ENCODE measurements at places on chromosomes 3 and 15. TPM values are rescaled to one million over a fixed set of nuclear protein-coding genes. Genes with fewer than 3 reads are reported as not detected.

TMCO5A gene
- total RNA-seq, result not detected

C15orf62 gene
- 0.66 TPM for total RNA-seq

PAK6 gene
- total RNA-seq, result 0.33 TPM

DNA sequence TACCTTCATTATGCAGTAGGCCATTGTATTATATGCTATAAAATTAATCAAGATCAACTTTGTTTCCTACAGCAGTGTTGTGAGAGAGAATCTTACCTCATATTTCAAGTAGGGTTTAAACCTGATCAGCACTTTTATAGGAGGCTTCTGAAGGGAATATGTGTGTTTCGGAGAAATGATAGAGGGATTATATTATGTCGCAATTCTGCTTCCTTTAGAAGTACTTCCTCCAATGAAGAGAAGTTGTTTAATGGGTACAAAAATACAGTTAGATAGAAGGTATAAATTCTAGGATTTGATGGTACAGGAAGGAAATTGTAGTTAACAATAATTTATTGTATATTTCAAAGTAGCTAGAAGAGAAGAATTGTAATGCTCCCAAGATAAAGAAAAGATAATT is 54.9 kb downstream of the NSUN3 start:
- no peaks in the 10 kb centered on the region for H3K36me3 ChIP-seq
- DNase-seq, result no peak
- no peaks in the 10 kb centered on the region for H3K27me3 ChIP-seq
- no peak overlapping the region for H3K27ac ChIP-seq
- no peak overlapping the region for H3K4me3 ChIP-seq

DNA sequence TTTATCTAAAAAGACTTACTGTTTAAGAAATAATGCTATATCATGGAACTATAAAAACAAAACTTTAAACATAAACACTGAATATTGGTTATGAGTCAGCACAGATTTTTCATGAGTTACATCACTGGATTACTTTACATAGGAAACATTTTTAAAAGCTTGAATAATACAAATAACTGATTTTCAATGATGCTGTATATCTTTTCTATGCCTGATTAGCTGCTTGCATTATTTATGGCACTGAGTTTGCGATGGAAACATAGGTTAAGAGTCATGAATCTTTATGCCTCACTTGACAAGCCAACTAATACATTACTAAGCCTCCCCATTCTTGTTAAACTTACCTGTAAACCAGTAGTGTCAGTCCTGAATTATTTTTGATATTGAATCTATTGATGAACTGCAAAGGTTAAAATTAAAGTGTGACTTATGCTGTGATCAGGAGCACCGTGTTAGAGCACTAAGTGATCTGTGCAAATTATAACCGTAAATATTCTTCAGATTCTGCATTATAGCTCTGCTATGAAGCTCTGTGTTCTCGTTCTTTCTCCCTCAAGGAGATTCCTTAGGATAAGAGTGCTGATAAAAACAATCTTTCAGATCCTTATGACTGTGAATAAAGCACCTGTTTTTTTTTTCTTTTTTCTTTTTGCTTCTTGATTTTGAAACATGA is 437.3 kb upstream of the BCHE start:
- no peak for DNase-seq
- no peak overlapping the region for H3K27ac ChIP-seq
- no peaks in the 10 kb centered on the region for H3K4me1 ChIP-seq
- no peaks in the 10 kb centered on the region for H3K36me3 ChIP-seq
- H3K27me3 ChIP-seq, result no peaks in the 10 kb centered on the region

DNA sequence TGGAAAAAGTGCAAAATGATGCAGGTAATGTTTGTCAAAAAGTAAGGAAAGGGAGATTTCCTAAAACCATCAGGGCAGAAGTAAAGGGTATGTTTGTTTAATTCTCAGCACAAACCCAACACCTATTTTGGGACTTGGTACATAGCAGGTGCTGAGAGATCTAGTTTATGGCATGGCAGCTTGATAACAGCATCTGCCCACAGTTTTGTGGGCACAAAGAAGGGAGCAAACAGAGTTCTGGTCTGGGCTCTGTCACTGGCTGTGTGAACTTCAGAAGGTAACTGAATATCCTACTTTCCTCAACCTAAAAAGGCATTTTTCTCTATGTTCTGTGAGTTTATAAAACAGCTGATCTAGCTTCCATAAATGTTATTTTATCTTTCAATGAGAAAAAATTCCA is 141.6 kb downstream of the PLCH1 start:
- DNase-seq, result no peak
- H3K4me3 ChIP-seq, result no peak overlapping the region
- H3K4me1 ChIP-seq, result no peaks in the 10 kb centered on the region
- no peaks in the 10 kb centered on the region for H3K27me3 ChIP-seq

- peak; percentile 83 for DNase-seq
- H3K27me3 ChIP-seq, result no peaks in the 10 kb centered on the region
- H3K27ac ChIP-seq, result no peak overlapping the region
- no peaks in the 10 kb centered on the region for H3K36me3 ChIP-seq
- H3K4me3 ChIP-seq, result no peak overlapping the region
Observed at GRCh38 chr3:177284383-177284881, 87.2 kb upstream of the TBL1XR1 start.

DNA sequence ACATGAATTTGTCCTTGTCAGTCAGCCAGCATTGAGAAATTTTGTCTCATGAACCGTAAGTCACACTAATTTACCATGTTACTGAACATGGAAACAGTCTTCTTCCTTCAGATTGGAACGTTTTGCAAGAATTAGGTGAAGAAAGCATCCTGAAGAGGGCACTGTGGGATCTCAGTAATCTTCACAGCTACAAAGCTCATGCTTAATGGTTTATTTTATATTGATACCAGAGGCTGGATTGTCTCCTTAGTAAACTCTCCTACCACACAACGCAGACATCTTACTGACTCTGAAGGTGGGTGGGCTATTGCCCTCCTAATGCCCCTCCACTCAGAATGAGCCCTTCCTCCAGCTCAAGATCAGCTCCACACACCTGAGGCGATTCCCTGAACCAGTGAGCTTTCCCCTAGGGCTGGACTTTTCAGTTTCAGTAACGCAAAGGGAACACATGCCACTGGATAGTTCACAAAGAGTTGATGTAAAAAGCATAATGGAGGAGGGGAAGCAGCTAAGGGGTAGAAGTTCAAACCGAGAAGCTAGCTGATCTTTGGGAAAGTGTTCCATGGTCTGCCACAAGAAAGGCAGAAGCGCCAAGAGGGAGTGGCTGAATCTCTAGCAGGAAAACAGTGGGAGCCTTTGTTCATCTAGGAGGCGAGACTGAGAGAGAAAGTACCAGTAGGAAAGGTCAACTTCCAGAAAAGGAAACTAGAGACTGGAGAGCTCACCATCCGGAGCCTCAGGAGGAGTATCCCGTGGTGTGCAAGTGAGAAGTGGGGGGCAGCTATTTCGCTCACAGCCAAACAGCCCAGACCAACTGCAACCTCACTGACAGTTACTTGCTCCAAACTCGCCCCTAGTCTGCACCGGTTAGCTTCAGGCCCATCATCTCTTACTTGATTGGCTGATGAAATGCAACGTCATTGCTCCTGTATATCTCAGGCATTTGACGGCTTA is at the start of gene SLC9C1:
TSS of gene SLC9C1 (minus strand) at position 849 of the 954 bp plus-strand sequence. CDS start 7,425 bp downstream, outside the sequence.
- H3K27me3 ChIP-seq, result no peaks in the 10 kb centered on the region
- H3K4me3 ChIP-seq, result peak within 1 kb of the TSS; percentile 5
- DNase-seq, result no peak
- H3K36me3 ChIP-seq, result no peaks in the 10 kb centered on the region
- peak within 1 kb of the TSS; percentile 56 for H3K27ac ChIP-seq

DNA sequence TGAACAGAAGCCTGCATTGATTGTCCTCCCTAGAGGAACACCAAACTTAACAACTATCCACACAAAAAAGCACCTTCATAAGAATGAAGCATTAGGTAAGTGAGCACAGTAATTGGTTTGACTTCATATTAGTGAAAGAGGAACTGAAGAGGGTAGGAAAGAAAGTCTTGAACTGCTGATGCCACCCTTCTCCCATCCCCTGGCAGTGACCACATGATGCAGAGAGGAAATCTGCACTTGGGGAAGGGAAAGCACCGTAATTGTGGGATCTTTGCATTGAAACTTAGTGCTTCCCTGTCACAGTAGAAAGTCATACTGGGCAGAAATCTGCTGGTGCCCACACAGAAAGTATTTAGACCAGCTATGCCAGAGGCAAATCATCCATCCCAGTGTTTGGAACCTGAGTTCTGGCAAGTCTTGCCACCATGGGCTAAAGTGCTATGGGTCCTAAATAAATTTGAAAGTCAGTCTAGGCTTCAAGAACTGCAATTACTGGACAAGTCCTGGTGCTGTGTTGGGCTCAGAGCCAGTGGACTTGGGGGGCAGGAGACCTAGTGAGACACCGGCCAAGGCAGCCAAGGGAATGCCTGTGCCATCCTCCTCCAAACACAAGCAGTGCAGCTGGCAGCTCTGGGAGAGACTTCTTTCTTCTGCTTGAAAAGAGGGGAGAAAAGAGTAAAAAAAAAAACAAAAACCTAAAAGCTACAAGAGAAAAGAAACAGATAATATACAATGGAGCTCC is 63.6 kb downstream of the SLC15A2 start:
- no peak for DNase-seq
- no peak overlapping the region for H3K4me3 ChIP-seq
- no peak overlapping the region for H3K27ac ChIP-seq
- no peaks in the 10 kb centered on the region for H3K4me1 ChIP-seq

DNA sequence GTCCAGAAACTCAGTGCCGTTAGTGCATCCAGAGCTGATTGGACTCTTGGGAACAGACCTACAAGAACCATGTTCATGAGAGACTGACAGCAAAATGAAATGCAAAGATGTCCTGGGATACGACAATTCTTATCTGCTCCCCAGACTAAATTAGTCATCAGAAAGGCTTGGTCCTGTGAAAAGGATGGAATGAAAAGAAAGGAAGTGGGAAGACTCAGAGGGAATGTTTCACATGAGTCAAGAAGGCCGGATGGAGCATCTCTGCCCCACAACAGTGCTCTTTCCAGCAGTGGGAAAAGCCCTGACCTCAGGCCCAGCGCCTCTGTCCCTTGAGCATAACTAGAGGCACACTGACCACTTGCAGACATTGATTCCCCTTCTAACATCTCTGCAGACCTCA is 39.3 kb upstream of the UACA start:
- H3K36me3 ChIP-seq, result no peaks in the 10 kb centered on the region
- H3K4me1 ChIP-seq, result peaks cover 12% of the 10 kb centered on the region
- no peak overlapping the region for H3K27ac ChIP-seq
- DNase-seq, result no peak

DNA sequence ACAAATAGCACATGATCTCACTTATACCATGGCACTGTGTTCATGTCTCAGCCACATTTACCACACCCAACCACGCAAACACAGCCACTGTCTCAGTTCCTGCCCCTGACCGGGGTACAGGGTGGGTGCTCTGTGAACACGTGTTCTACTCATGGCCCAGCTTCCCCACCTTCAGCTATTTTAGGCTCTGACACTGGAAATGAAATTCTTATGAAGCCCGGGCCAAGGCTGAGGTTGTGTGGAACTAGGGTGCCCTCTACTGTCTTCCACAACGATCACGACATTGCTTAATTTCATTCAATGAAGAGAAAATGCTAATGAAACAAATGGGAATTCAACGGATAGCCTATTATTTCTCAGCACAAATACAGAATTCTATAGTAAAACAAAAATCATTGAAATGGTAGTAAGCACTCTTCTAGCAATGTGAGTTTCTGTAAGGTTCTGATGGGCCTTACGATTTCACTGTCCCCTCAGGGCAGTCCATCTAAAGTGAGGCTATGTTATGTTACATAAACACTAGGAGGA is 2.1 kb upstream of the GABRA5 start:
- no peak for DNase-seq
- H3K4me3 ChIP-seq, result no peak overlapping the region
- H3K4me1 ChIP-seq, result peaks cover 18% of the 10 kb centered on the region
- H3K36me3 ChIP-seq, result no peaks in the 10 kb centered on the region

GRCh38 chr15:73575636-73576247 is 57.4 kb downstream of the NPTN start:
- peak overlapping the region; percentile 64 for H3K27ac ChIP-seq
- H3K27me3 ChIP-seq, result no peaks in the 10 kb centered on the region
- peaks cover 22% of the 10 kb centered on the region for H3K36me3 ChIP-seq
- peak; percentile 70 for DNase-seq
- no peak overlapping the region for H3K4me3 ChIP-seq

GRCh38 chr3:127953091-127954035 is 38.3 kb downstream of the KBTBD12 start:
- no peaks in the 10 kb centered on the region for H3K27me3 ChIP-seq
- H3K27ac ChIP-seq, result no peak overlapping the region
- DNase-seq, result no peak
- no peak overlapping the region for H3K4me3 ChIP-seq
- H3K4me1 ChIP-seq, result no peaks in the 10 kb centered on the region
- no peaks in the 10 kb centered on the region for H3K36me3 ChIP-seq

GRCh38 chr3:113124256-113124830 is 87.0 kb upstream of the BOC start:
- no peaks in the 10 kb centered on the region for H3K36me3 ChIP-seq
- no peaks in the 10 kb centered on the region for H3K4me1 ChIP-seq
- no peak for DNase-seq

- H3K4me1 ChIP-seq, result peaks cover 4% of the 10 kb centered on the region
- H3K27ac ChIP-seq, result no peak overlapping the region
- DNase-seq, result no peak
- H3K27me3 ChIP-seq, result no peaks in the 10 kb centered on the region
- H3K4me3 ChIP-seq, result no peak overlapping the region
- H3K36me3 ChIP-seq, result no peaks in the 10 kb centered on the region
Observed at GRCh38 chr3:110069761-110070160, 732.4 kb upstream of the DPPA4 start.

DNA sequence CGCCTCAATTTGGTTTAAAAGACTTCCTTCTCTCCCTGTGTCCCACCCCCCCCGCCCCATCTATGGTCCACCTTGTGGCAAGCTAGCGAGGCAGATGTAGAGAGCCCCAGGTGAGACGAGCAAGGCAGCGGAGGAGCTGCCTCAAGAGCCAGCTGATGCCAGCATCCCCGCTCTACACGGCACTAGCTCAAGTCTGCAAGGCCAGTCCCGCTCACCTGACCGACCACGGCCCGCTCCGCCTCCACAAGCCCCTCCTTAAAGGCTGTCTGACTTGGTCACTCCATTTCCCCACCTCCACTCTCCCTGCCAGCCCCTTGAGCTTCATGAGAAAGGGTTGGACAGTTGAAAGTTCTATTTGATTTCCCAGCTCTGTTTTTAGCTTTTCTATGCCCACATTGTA is 56.2 kb upstream of the IGF1R start:
- no peaks in the 10 kb centered on the region for H3K36me3 ChIP-seq
- H3K27ac ChIP-seq, result no peak overlapping the region
- no peaks in the 10 kb centered on the region for H3K27me3 ChIP-seq

- DNase-seq, result no peak
- H3K27ac ChIP-seq, result no peak overlapping the region
- H3K27me3 ChIP-seq, result peaks cover 16% of the 10 kb centered on the region
- H3K36me3 ChIP-seq, result no peaks in the 10 kb centered on the region
Observed at GRCh38 chr3:10804183-10804648, 11.8 kb upstream of the SLC6A11 start.

DNA sequence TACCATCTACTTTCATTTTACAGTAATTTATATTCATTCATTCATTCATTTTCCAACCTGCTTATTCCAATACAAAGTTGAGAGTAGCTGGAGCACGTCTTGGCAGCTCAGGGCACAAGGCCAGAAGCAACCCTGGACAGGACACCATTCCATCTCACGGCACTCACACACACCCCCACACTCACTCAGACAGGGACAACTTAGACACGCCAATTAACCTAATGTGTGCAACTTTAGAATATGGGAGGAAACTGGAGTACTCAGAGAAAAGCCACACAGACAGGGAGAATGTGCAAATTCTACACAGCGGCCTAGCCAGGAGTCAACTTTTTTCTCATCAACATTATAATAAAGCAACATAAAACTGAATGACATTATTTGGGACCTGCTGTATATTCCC is 46.7 kb downstream of the IGF2BP2 start:
- H3K36me3 ChIP-seq, result no peaks in the 10 kb centered on the region
- DNase-seq, result no peak
- no peaks in the 10 kb centered on the region for H3K4me1 ChIP-seq
- no peak overlapping the region for H3K27ac ChIP-seq
